Keratinocyte (primary cell): ENCODE measurements at places on chromosomes 7 and 10. TPM values are rescaled to one million over a fixed set of nuclear protein-coding genes. Genes with fewer than 3 reads are reported as not detected.

GRCh38 chr7:79949778-79950177 lies 184.9 kb upstream of the GNAI1 start:
- H3K4me3 ChIP-seq: no peak overlapping the region
- H3K36me3 ChIP-seq: no peaks in the 10 kb centered on the region
- no peak overlapping the region for H3K27ac ChIP-seq
- H3K27me3 ChIP-seq: no peaks in the 10 kb centered on the region

GRCh38 chr10:79116368-79116767 lies 47.6 kb downstream of the ZMIZ1 start:
- H3K36me3 ChIP-seq: peaks cover 3% of the 10 kb centered on the region
- no peaks in the 10 kb centered on the region for H3K27me3 ChIP-seq
- no peak overlapping the region for H3K27ac ChIP-seq
- H3K4me1 ChIP-seq: peaks cover 23% of the 10 kb centered on the region
- DNase-seq: no peak

Gene PRLHR
- polyA plus RNA-seq: not detected in 3 replicates

DNA sequence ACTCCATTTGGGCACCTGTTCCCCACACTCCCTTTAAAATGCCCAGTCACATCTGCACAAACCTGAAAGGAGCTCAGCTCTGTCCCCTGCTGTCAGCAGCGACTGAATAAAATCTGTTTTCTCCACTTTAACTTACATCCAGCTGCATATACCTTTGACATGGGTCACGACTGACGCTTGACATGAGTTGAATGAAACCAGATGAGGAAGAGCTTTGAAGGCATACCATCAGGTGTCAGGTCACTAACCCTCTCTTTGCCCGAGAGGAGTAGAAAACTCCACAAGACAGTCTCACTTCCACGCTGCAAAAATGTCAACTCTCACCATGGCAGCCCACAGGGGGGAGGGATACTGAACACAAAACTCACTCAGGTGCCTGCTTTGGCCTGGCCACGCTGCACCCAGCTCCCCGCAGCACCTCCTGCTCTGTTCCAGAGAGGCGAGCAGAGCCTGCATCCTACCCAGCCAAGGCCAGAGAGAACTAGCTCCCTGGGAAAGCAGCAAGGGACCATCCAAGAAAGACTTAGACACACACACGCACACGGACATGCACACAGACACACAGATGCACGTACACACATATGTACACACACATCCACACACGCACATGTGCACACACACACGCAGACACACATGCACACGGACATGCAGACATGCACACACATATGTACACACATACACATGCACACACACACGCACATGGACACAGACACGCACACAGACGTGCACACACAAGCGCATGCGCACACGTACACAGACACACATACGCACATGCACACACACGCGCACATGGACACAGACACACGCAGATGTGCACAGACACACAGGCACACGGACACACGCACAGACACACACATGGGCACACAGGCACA lies 191.0 kb downstream of the MAD1L1 start:
- H3K4me3 ChIP-seq: no peak overlapping the region
- H3K4me1 ChIP-seq: peaks cover 11% of the 10 kb centered on the region
- H3K27ac ChIP-seq: no peak overlapping the region
- H3K36me3 ChIP-seq: peaks cover 1% of the 10 kb centered on the region
- no peaks in the 10 kb centered on the region for H3K27me3 ChIP-seq

DNA sequence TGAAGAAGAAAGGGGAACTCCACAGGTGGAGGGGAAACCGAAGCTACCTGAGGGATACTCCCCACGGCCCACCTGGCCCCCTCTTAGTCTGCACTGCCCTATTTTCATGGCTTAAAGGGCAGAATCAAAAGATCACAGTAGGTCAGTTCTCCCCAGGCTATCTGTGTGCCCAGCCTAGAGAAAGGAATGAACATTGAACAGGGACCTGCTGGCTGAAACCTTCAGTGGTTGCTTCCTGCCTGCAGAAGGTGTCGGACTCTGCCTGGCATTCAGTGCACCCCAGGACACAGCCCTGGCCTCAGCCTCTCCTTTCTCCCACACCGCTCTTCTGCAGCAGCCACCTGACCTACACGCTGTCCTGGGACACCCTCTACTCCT lies 74.5 kb downstream of the PRKAG2 start:
- peaks cover 5% of the 10 kb centered on the region for H3K4me1 ChIP-seq
- no peak overlapping the region for H3K4me3 ChIP-seq
- no peak for DNase-seq
- no peaks in the 10 kb centered on the region for H3K36me3 ChIP-seq
- H3K27ac ChIP-seq: no peak overlapping the region
- peaks cover 16% of the 10 kb centered on the region for H3K27me3 ChIP-seq

GRCh38 chr10:95304976-95305375 lies 14.2 kb upstream of the PDLIM1 start:
- no peak overlapping the region for H3K4me3 ChIP-seq
- no peaks in the 10 kb centered on the region for H3K27me3 ChIP-seq
- H3K27ac ChIP-seq: no peak overlapping the region
- DNase-seq: no peak

DNA sequence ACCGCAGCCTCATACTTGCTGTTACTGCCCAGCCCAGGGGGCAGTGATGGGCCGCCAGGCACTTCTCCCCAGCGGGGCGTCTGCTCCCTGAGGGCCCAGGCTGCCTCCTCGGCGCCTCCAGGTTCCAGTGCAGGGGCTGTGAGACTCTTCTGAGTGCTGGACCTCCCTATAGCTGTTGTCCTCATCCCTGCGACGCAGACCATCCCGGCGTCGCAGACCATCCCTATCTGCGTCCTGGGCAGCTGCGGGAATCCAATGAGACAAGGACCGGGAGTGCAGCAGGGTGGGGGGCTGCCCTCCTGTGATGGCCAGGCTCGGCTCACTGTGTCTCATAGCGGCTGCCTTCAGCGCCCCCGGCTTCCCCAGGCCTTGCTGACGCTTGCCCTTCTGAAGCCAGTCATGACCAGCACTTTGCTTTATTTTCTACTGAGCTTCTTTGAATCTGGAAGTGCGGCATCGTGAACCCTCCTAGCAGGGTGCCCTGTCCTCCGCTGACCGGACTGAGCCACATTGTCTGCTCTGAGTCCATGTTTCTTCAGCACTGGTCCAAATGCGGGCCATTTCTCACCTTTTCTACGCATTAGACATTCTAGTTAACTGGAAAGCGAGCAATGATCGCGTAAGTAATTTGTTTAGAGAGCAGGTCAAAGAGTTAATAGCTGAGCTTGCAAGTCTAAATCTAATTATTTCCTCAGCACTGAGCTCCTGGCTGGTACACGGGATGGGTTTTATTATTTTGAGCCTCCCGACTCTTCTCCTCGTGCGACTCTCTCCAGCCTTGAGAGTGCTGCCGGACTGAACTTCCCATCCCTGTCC lies 339.5 kb downstream of the WDR37 start:
- no peaks in the 10 kb centered on the region for H3K27me3 ChIP-seq
- no peak for DNase-seq
- no peak overlapping the region for H3K27ac ChIP-seq
- no peak overlapping the region for H3K4me3 ChIP-seq
- no peaks in the 10 kb centered on the region for H3K4me1 ChIP-seq

DNA sequence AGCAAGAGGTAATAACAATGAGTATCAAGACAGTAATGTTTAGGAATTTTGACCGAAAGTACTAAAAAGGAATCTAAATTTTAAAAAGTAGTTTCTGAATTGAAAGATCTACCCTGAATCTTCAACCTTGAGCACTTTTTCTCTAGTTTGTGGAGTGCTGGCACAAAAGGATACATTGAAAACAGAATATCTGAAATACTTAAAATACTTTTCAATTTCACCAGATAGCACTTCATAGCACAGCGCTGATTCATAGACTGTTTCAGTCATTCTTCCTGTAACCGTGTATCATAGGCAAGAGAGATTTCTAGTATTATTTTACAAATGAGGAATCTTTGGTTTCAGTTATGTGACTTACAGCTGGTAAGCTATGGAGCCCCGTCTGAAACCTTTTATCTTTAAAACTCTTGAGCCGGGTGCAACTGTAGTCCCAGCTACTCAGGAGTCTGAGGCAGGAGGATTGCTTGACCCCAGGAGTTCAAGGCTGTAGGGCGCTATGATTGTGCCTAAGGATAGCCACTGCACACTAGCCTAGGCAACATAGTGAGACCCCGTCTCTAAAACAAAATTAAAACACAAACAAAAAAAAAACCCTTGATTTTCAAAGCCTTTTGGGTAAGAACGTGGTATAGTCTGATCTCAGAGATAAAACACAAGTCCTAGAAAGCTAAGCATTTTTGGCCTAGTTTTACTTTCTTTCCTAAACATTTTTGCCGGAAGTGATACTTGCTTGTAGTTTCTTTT lies 35.1 kb downstream of the FHIP2A start:
- H3K4me3 ChIP-seq: no peak overlapping the region
- DNase-seq: no peak
- peaks cover 15% of the 10 kb centered on the region for H3K36me3 ChIP-seq
- peaks cover 17% of the 10 kb centered on the region for H3K4me1 ChIP-seq

DNA sequence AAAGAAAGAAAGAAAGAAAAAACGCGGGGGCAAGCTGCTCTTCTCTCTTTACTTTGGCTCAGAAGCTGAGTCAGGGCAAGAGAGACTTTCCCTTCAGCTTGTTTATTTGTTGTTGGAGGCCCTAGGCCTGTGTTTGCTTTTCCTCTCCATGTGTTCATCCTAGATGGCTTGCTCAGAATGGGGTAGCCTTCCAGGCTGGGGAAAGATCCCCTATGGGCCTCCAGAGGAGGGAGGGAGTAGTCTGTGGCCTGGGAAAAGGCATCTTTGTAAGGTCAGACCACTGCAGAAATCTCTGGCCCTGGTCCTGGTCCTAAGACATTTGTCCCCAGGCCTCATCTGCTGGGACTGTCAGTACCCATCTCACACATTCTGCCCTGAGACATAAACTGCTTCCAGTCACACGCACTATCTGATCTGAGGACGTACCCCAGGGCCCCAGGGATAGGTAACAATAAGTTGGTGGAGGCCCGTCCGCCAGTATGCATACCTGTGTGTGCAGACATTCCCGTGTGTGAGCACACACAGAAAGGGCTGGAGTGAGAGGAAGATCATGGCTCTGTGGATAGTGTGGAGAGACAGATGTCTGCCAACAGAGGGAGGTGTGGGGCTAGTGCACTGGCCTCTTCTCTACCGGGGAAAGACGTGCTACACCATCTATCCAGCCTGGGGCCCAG lies 4.9 kb upstream of the SCD start:
- H3K4me1 ChIP-seq: peaks cover 8% of the 10 kb centered on the region
- H3K27me3 ChIP-seq: no peaks in the 10 kb centered on the region
- H3K4me3 ChIP-seq: no peak overlapping the region
- DNase-seq: no peak
- no peak overlapping the region for H3K27ac ChIP-seq

DNA sequence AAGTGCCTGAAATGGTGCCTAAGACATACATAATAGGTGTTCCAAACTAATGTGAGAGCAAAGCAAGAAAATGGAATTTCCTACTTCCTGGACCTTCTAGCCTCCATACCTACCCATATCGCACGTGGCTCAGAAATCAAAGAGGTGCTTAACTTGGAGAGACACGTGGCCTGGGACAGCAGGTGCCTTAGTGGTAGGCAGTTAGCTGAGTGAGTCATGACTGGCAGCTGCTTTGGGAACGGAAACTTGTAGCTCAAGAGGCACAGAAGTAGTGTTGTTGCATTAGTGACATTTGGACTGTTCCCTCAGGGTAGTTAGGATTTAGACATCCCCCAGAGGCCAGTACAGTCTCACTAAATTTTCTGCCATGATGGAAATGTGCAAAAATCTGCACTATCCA lies 12.0 kb upstream of the BMPER start:
- H3K4me1 ChIP-seq: peaks cover 15% of the 10 kb centered on the region
- DNase-seq: no peak
- no peak overlapping the region for H3K27ac ChIP-seq
- H3K27me3 ChIP-seq: no peaks in the 10 kb centered on the region
- no peak overlapping the region for H3K4me3 ChIP-seq

DNA sequence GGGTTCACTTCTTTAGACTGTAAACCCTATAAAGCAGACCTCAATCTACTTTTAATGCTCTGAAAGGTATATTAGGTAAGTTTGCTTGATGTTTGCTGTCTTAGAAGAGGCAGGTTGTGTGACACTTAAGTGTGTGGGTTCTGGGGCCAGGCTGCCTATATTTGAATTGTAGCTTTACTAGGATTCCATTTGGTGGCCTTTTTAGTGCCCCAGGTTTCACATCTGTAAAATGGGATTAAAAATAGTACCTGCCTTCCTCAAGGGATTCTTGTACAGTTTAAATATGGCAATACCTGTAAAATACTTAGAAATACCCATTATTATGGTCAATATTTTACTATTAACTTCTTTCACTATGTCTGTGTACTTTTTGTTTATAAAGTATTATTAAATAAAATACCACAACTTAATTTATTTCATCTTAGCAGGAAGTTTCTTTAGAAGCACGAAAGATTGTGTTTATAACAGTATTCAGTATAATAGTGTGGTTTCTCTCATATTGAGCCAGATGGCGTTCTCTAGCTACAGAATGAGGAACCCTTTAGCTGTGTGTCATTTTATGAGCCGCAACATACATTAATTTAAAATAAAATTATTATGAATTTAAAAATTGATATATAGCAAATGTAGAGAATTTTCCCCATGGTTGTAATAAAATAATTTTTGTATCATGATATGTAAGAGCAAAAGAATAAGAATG lies 94.2 kb downstream of the CDK14 start:
- H3K4me1 ChIP-seq: no peaks in the 10 kb centered on the region
- DNase-seq: no peak
- no peak overlapping the region for H3K4me3 ChIP-seq
- no peaks in the 10 kb centered on the region for H3K36me3 ChIP-seq
- no peaks in the 10 kb centered on the region for H3K27me3 ChIP-seq

GRCh38 chr7:158824028-158824427 lies 5.3 kb downstream of the ESYT2 start:
- no peaks in the 10 kb centered on the region for H3K27me3 ChIP-seq
- no peak overlapping the region for H3K4me3 ChIP-seq
- H3K27ac ChIP-seq: no peak overlapping the region
- no peaks in the 10 kb centered on the region for H3K36me3 ChIP-seq
- H3K4me1 ChIP-seq: peaks cover 34% of the 10 kb centered on the region

Gene POMZP3
- polyA plus RNA-seq: 6.9 to 11.7 TPM (median 9.1 TPM) in 3 replicates

Gene SPDYE11
- not detected in 3 replicates for polyA plus RNA-seq

Gene PTPRN2
- polyA plus RNA-seq: not detected in 3 replicates

Gene LRRC4
- polyA plus RNA-seq: 0.01 to 0.09 TPM (median 0.07 TPM) in 3 replicates

DNA sequence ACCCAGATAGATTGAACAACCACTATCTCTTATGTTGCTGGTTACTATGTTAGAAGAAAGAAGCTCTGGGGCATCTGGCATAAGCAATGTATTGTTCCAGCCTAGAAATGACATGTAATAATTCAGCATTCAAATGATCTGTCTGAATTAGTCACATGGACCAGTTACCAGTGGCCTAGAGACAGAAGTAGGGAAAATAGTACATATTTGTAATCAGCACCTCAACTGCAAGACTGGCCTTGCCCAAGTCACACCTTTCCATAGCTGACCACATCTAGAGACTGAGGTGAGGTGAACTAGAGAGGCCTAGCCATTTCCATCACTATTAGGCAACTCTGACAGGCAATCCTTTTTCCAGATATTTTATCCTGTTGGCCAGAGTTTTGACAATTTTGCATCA lies 315.6 kb upstream of the KCND2 start:
- H3K4me3 ChIP-seq: no peak overlapping the region
- no peaks in the 10 kb centered on the region for H3K4me1 ChIP-seq
- H3K27ac ChIP-seq: no peak overlapping the region
- H3K36me3 ChIP-seq: no peaks in the 10 kb centered on the region
- no peaks in the 10 kb centered on the region for H3K27me3 ChIP-seq

Gene CLIP2
- polyA plus RNA-seq: 2.6 to 4.1 TPM (median 3.8 TPM) in 3 replicates

GRCh38 chr10:48803801-48804584 lies 119.3 kb downstream of the WDFY4 start:
- H3K4me1 ChIP-seq: peaks cover 36% of the 10 kb centered on the region
- no peak for DNase-seq
- H3K36me3 ChIP-seq: no peaks in the 10 kb centered on the region
- no peaks in the 10 kb centered on the region for H3K27me3 ChIP-seq
- H3K27ac ChIP-seq: no peak overlapping the region
